Forelimb muscle (tissue), 1 donor: ENCODE measurements at places on chromosomes 16 and 17. TPM values are rescaled to one million over a fixed set of nuclear protein-coding genes. Genes with fewer than 3 reads are reported as not detected.

DNA sequence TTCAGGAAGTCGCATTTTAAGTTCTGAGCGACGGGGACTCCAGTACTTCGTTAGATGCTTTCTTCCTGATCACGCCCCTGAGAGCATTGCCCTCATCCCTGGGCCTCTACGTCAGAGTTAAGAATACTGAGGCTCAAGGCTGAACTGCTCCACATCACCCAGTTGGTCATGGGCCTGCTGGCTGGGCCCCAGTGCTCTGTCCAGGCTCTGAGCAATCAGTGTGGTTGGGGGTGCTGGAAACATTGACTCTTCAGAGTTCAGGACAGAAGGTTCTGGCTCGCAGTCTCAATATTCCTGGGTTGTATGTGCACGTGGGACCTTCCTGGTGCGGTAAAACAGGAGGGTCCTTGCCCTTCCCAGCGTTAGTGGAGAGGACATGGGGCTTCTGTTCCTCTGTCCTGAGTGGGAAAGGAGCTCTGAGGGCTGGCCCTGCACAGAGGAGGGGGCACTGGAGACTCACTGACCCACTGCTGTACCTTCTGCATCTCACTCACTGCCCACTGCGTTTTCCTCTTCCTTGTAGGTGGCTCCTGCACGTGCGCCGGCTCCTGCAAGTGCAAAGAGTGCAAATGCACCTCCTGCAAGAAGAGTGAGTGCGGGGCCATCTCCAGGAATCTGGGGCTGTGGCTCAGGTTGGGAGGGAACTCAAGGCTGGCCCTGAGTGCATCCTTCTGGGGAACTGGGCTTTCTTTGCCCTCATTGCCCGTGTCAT is 518 bp downstream of the MT1E start:
- DNase-seq, result no peak

DNA sequence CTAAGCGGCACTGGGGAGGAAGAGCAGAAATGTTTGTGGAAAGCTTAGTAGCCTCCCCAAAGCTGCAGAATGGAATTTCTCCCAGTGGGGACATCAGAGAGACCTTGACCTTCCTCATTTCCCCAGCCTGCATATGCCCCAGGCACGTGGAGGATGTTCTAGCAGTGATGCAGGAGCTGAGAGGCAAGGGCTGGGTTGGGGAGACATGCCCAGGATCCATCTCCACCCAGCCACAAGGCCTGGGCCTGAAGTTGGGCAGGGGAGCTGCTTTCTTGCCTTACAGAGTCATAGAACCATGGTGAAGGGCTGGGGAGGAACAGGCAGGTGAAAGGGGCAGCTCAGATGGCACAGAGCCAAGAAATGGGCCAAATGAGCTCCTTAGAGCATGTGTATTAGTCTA is 104.0 kb downstream of the TMEM132E start:
- no peak for DNase-seq

- DNase-seq, result no peak
These were observed 54.6 kb upstream of the CORO6 start for GRCh38 chr17:29677221-29677791.

DNA sequence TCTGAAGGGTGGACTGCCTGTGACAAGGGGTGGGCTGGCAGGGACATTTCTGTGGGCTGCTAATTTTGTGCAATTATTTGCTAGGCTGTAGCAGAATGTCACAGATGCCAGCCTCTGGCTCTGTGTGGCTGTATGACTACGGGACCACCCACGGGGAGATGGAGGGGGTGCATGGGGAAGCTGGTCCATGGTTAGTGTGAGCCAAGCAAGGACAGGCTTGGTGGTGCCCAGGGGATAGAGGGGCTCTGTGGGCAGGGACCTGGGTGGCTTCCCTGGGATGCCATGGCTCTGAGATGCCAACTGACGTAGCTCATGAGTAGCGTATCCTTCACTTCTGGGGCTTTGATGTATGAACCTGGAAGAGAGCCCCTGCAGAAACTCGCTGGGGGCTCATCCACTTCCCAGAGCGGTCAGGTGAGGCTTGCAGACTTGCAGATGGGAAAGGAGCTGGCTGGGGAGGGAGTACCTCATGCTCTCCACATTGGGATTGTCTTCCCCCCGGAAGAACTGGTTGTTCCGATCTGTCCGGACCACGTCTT is 87.2 kb downstream of the TBC1D16 start:
- DNase-seq, result no peak

GRCh38 chr17:74864866-74865395 is 5.2 kb upstream of the GRIN2C start:
- DNase-seq, result no peak

- DNase-seq, result no peak
These were observed 105.7 kb downstream of the C17orf67 start for GRCh38 chr17:56727876-56728617.

DNA sequence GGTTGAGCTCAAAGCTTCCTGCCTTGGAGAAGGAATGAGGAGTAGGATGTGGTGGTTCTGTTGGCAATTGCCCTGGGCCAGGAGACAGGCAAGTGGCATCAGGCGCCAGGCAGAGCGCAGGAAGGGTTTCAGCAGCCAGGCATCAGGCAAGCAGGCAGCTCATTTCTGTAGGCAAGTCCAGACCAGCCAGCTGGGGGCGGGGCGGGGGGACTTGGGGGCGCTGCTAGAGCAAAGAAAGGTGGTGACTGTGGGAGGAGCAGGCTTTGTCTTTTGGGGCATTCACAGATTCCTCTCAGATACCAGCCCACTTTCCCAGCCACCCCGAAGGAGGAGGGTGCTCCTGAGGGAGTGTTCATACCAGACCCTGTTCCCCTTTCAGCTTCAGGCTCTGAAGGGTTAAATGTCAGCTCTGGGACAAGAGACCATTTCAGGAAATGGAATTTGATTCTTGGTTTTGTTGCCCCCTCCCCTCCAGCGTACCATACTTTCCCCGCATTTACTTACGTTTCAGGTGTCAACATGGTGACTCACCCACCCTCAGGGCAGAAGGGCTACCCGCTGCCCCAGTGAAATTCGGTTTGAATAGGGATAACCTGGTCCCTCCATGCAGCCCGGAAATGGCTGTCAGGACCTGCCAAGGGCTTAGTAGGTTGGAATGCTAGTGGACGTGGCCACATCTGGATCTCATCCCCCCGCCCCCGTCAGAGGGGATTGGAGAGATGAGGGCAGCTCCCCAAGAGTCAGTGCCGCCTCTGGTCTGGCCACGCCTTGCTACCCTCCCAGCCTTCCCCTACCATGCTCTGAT is 13.2 kb downstream of the NGFR start:
- no peak for DNase-seq

- no peak for DNase-seq
These were observed 13.5 kb downstream of the MPG start for GRCh38 chr16:91484-91883.

- DNase-seq, result no peak
These were observed 75.7 kb upstream of the TMEM132E start for GRCh38 chr17:34503528-34504195.

DNA sequence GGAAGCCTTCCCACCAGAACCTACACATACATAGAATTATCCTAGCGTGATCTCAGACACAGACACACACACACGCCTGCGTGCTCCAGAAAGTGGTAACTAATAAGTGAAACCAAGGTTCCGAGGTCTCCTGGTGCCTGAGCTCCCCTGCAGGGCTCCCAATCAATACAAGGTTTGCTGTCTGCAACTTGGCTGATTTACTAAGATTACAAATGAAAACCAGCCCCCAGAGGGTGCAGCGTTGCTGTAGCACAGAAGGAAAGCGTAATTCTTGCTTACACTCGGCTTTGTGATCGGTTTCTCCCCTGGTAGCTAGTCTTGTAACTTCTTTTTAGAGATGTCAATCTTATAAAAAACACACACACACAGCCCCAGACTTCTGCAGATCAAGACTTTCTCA is 334.1 kb upstream of the XYLT1 start:
- no peak for DNase-seq

DNA sequence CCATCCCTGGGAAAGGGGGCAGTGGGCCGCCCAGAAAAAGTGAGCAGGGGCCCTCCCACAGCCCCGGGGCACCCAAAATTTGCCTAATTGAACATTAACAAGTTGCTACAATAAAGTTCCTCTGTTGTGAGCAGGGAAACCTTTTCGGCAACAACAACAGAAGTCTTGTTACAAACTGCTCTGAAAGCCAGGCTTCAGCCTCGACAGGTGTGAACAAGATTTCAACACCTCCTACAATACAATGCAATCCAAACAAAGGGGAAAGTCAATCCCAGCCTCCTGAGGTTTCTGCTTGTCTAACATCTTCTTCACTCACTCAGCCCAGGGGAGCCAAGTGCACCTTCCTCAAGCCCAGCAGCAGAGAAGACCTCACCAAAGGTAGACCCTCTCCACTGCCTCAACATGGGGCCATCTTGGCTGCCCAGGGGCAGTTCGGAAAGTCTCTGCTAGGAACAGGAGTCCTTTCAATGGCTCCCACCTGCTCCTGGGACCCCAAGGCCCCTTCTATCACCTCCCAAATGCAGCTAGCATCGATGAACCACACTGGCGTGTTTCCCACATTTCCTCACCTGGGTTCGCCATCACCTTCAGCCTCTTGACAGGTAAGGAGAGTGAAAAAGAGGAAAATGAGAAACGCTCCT is 19.1 kb downstream of the ZFHX3 start:
- no peak for DNase-seq

- no peak for DNase-seq
These were observed 31.4 kb downstream of the ANKRD40 start for GRCh38 chr17:50676065-50676975.

GRCh38 chr17:39208893-39209292 is 8.8 kb downstream of the RPL19 start:
- no peak for DNase-seq

DNA sequence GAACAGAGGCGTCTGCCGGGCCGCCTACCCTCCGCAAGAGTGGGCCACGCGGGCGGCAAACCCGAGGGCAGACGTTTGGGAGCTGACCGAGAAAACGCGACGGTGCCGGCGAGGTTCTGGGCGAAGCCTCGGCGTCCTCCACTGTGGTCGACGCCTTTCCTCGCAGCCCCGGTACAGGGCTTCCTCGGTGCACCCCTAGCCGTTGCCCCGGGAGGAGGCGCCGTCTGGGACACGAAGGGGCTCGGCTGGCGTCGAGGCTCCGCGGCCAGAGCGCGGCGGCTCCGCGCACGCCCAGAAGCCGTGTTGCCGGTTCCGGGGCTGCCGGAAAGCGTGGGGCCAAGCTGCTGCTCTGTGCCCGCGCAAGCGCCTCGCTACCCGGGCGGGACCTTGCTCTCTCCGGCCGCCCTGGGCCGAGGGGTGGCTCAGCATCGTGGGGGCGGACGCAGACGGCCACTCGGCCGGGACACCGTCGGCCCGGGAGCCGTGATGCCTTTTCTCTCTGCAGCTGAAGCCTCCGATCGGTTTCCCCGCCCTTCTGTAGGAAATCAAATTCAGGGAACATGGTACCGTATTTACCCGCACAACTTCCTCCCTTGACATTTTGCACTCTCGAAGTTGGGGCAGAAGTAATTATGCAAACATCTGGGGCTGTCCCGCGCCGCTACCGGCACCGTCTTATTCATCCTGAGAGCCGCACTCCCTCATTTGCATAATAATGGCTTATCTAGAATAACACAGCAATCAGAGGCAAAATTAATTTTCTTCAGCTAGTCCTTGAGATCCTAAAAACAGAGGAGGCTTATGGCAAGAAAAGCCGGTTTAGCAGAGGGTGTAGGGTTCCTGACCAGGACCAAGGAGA is 7.3 kb upstream of the CBX8 start:
- DNase-seq, result no peak

- no peak for DNase-seq
These were observed 64.2 kb upstream of the DOC2B start for GRCh38 chr17:245611-246010.

- DNase-seq, result no peak
These were observed 468 bp downstream of the IL4R start for GRCh38 chr16:27314161-27314723.

- no peak for DNase-seq
These were observed 2.1 kb downstream of the MT1X start for GRCh38 chr16:56684256-56684925.

- no peak for DNase-seq
These were observed 1.1 kb downstream of the CAMTA2 start for GRCh38 chr17:4986403-4986802.

DNA sequence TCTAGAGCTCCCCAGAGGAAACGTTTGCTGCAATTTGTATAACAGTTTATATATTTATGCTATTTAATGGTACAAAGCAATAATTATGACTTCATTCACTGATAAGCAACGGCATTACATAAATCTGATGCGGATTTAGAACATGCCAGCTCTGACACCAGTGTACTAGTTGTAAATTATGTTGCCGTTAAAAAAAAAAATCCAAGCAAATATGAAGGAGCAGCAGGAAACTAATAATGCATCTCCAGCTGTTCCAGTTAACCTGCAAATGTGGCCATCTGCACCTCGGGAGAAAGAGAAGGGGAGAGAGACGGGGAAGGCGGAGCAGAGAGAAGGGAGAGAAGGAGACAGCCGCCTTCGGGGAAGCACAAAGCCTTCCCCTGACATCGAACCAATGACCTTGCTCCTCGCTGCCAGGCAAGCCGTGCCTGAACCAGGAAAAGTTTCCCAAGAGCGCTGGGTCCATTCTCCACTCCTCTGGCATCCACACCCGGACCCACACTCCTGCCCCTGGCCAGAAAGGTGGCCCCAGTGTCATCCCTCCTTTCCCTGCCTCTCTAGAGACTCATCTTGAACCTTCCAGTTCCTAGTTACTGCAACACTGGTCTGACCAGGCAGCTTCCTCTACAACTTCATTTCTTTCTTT is 174.8 kb downstream of the C16orf78 start:
- no peak for DNase-seq

DNA sequence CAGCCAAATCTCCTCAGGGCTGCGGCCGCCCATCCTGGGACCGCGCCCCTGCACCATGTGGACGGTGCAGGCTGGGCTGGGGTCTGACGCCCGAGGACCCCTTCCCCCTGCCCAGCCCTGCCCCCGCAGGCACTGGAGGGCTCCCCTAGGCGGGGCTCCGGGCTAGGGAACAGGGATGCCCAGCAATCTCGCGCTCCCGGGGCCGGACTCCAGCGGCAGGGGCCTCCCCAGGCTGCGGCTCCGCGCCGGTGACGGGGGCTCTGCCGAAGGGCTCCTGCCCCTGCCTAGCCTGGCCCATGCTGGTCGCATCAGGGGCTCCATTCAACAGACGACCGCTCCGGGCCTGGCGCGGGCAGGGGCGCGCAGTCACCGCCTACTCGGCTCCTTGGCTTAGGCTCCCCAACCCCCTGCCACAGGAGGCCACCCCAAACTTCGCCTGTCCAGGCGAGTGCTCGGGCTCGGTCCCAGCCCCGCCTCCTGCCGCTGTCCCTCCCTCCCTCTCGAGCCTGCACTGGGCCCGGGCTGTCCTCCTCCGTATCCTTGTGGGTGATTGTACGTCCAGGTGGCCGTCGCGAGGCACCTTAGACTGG is 27.4 kb upstream of the ADORA2B start:
- DNase-seq, result no peak

GRCh38 chr17:55452139-55452790 is 30.6 kb upstream of the MMD start:
- DNase-seq, result no peak

Gene LPO
- polyA plus RNA-seq, result 0.19 TPM

Gene ZSCAN10
- 0.08 TPM for polyA plus RNA-seq

Gene CSH1
- 2.7 TPM for polyA plus RNA-seq

Gene SLC52A1
- polyA plus RNA-seq, result 0.08 TPM

Gene SCNN1G
- polyA plus RNA-seq, result not detected

Gene PPP1R27
- 90.6 TPM for polyA plus RNA-seq

Gene KRT17
- polyA plus RNA-seq, result 0.71 TPM

Gene TBC1D16
- polyA plus RNA-seq, result 26.2 TPM

Gene SGCA
- polyA plus RNA-seq, result 368 TPM

Gene CRYBA1
- not detected for polyA plus RNA-seq
